DMS153 (cell line): ENCODE measurements at places on chromosomes 6 and 20.

- DNase-seq, result no peak
Measured at GRCh38 chr6:37284781-37285180, 26.8 kb upstream of the TMEM217 start.

DNA sequence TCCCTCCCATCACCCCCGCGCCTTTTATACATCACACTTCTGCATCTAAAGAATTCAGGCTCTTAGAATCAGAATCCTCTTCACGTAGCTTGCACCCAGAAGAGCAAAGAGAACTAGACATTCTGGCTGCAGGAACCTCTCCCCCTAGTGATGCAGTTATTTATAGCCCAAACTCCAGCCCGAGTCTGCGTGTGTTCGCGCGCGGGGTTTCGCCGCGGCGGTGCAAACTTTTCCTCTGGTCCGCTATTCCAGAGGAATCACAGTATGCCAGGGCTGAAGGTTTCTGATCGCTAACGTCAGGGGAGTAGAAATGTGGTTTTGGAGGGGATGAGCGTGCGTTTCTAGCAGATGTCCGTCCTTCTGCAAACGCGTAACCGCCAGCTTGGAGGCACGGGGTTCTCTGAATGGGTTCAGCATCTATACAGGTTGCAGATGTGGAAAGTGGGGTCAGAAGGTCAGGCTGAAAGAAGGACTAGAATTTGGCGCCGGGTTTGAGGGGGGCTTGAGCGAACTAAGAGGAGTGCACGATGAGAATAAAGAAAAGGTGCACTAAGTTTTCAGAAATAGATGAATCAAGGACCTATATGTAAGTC lies 1.8 kb downstream of the EPHA7 start:
- DNase-seq, result peak; percentile 37

DNA sequence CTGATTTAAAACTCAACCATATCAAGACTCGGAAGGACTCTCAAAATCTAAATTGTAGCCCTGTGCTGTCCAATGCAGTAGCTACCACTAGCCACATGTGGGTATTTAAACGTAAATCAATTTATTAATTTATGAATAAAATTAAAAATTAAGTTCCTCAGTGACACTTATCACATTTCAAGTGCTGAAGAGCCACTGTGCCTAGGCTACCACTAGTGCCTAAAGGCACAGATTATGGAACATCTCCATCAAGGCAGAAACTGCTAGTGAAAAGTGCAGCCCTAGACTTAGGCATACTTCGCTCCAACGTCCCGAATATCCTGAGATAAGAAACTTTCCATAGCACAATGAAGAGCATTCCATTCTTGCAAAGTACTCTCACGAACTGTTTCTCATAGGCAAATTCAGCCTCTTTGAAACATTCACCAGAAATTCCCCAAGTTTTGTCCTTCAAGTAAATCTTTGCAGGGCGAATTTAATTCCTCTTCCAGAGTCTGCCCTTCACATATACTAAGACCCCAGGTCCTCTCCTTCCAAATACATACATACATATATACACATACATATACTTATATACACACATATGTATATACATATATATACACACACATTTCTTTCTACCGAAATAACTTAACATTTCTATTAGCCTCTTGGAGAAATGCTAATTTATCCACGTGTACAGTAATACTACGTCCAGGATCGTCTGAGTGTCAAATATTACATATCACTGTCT lies 1.3 kb downstream of the SUPT3H start:
- no peak for DNase-seq

- no peak for DNase-seq
Measured at GRCh38 chr6:4085332-4085700, 6.4 kb upstream of the FAM217A start.

GRCh38 chr6:108884211-108885059 lies 36.2 kb downstream of the ARMC2 start:
- no peak for DNase-seq

DNA sequence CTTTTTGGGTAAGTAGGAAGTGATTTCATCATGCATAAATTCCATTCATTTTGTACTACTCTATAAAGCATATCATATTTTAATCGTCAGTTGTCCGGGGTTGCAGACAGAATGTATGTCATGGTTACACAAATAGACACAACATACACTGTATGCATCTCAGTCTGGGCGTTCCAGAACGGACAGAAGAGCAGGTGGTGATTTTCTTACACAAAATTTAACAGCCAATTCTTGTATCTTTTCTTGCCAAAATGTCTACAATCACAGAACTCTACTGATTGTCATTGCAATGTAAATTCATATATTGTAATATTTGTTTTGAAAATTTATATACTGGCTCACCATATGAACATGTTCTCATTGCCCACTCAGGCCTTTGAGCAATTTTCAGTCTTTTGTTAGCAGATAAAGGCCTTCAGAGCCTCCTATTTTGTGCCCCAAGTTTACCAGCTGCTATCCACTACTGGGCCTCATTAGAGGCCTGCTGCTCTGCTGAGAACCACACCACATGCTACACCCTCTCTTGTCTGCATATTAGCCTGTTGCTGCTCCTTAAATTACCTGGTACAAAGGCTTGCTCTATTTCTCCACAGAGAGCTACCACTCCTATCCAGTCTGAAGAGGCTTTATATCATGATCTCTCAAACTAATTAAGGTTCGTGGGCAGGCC lies 61.5 kb downstream of the PRDM13 start:
- DNase-seq, result peak; percentile 3

- no peak for DNase-seq
Measured at GRCh38 chr6:40936818-40937251, 102.2 kb downstream of the UNC5CL start.

- no peak for DNase-seq
Measured at GRCh38 chr6:130314271-130314670, 51.5 kb upstream of the TMEM200A start.

DNA sequence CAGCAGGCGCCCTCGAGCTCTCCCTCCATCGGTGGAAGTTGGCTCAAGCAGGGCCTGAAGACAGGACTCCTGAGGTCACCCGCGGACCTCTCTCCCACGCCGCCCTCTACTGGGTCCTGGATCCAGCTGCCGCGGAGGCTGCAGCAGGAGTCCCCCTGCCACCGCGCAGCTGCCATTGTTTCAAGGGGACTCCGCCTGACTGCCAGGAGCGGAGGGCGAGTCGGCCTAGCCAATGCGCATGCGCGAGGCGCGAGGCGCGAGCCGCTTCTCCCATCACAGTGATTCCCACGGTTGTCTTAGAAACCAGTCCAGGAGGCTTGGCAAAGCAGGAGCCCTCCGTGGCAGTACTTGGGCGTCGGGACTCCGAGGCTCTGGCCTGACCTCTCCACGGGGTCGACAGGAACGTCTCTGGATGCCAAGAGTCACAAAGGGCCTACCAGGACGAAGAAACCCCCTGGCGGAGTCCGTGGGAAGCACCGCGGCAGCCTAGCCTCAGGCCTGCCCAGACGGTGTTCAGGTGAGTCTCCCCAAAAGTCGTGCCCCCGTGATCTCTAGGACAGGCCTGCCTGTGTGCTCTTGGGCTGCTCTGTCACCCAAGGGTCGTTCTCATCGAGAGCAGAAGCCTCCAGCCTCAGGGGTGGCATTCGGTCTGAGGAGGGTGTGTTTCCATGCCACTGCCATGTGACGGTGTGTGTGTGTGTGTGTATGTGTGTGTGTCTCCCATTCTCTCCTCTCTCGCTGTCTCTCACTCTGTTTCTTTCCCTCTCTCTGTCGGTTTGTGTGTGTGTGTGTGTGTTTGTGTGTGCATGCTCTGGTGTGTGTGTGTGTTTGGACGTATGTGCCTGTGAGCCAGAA lies 290.6 kb upstream of the ZNF337 start:
- peak; percentile 46 for DNase-seq

DNA sequence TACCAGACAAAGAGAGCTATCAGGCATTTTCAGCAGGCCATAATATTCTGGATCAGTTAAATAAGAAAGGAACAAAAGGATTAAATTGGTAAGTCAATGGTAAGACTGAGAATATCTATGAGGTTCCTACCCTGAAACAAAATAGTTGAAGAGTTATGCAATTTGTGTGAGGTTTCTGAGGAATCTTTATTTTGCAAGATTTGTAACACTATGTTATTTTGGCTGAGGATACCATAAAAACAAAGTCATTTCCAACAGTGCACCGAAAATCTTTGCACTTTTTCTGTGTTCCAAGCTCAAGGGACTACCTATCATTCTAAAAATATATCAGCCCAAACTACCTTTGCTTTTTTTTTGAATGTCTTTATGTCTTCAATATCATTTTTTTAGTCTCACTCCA lies 383.3 kb upstream of the CITED2 start:
- DNase-seq, result no peak

DNA sequence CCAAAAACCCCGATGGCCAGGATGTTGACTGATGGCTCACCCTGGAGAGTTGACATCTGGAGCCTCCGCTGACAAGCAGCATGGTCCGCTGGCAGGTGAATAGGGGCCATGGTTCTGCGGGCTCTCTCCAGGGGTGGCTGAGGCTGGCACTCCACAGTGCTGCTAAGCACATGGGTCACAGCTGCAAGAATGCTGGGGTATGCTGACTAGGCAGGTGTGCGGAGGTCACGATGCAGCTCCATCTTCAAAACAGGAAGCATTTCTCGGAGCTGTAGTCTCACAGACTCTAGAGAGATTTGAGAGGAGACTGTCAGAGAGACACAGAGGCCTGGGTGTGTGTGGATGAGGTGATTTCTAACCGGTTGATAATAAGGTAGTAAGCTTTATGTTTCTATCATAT lies 341.6 kb downstream of the NRN1 start:
- DNase-seq, result no peak

DNA sequence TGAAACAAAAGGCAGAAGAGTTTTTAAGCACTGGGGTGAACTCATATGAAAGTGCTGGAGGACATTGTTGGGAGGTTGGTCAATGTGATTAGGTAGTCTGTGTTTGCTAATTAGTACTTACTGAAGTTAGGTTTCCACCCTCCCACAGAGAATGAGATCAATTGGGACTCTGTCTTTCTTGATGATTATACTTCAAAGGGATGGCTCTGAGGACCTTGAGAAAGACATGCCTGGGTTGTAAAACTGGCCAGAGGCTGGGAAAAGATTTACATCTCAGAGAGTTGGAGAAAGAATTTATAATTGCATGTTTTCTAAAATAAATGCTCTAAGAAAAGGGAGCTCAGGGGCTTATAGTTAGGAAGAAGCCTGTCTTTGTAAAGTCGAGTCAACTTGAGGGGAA lies 74.0 kb downstream of the CD109 start:
- DNase-seq, result no peak

- no peak for DNase-seq
Measured at GRCh38 chr20:40892642-40893041, 136.0 kb upstream of the TOP1 start.

DNA sequence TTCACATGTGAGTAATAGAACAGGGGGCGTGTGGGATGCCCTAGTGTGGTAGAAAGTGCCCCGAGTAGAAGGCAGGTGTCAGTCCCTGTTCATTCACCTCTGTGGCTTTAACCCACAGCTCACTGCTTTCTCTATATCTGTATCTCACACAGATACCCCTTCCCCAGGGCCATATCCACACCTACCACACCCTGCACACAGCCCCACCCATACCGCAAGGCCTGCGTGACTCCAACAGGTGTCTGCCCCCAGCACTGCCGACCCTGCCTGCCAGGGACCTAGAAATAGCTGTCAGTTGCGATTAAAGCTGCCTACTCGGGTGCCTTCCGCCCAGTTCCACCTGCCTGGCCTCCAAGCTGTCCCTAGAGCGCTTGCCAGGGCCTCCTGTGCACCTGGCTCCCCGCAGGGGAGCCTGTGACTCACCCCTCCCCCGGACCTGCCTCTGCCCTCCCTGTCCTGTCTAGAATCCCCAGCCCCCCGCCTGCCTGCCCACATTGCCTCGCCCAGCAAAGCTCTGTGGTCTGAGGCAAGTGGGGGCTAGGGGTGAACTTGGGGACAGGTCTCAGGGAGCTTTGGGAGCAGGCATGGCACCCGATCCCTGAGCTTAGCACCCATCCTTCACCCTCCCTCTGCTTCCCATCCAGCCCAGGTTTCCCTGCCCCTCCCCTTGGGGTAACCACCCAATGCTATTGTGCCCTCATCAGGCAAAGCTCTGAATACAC lies 38.3 kb upstream of the ID1 start:
- DNase-seq, result peak; percentile 89

DNA sequence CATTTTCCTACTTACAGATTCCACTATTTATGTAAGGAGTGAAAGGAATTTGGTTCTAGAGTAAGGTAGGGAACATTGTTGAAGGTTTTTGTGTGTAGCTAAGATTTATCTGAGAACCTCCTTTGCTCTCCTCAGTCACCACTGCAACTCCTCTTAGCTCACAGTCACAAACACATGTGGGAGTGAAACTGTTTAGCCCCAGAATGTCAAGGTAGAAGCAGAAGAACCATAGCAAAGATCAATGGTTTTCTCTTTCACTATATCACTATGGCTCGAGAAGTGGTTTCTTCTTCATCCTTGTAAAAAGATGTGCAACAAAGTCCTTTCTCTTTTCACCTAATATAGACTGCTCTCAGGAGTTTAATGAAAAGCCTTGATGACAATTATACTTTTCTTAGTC lies 6.5 kb upstream of the DEFB112 start:
- no peak for DNase-seq
